Stimulated activated CD4-positive, alpha-beta T cell treated with anti-CD3 and anti-CD28 coated beads, Interleukin-1b, Interleukin-23, amount 100 ng/mL, for 4 hours (primary cell): ENCODE measurements at places on chromosomes 16 and 17.

DNA sequence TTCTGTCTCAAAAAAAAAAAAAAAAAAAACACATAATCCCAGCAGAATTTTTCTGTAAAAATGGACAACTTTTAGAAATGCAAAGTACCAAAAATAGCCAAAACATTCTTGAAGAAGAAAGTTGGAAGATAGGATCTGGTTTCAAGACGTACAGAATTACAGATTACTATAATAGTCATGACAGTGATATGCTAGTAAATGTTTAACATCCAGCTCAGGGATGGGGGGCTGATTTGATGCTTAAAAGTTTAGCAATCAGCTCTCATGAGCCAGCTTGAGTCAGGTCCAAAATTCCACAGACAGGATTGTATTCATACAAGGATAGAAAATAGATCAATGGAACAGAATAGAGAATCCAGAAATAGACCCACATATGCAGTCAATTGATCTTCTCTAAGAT is 100.5 kb downstream of the CYB561 start:
- no peak for DNase-seq

DNA sequence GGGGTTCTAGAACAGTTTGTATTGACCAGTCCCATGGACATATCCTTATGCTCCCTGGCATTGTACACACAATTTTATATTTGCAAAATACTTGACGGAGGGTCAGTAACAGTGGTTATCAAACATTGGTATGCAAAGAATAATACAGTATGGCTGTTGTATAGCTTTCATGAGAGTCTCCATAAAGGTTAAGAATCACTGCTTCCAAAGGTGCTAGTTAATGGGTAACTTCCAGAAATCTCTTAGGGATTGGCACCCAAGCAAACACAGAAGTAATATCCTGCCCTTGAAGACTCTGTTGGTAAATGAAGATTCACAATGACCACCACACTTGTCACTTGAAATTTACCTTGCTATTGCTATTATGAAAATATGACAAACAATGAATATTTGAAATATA is 239.2 kb downstream of the ZFHX3 start:
- no peak for DNase-seq

DNA sequence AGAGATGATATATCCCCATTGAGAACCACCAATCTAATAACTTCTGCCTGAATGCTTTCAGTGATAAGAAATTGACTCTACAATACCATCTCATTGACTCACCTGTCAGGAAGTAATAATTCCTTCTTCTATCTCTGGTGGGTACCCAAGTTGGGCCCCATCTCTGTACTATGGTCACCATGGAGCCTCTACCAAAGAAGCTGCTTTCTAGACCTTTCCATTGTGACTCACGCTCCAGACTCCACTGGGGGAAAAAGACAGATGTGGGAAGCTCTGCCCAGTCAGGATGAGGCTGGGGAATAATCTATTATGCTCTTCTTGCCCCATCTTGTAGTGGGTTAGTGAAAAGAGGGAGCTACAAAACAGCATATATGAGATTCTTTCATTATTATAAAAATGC is 100.4 kb downstream of the COPRS start:
- DNase-seq = no peak

- no peak for DNase-seq
Observed at GRCh38 chr17:5399767-5400166, 19.7 kb downstream of the NUP88 start.

DNA sequence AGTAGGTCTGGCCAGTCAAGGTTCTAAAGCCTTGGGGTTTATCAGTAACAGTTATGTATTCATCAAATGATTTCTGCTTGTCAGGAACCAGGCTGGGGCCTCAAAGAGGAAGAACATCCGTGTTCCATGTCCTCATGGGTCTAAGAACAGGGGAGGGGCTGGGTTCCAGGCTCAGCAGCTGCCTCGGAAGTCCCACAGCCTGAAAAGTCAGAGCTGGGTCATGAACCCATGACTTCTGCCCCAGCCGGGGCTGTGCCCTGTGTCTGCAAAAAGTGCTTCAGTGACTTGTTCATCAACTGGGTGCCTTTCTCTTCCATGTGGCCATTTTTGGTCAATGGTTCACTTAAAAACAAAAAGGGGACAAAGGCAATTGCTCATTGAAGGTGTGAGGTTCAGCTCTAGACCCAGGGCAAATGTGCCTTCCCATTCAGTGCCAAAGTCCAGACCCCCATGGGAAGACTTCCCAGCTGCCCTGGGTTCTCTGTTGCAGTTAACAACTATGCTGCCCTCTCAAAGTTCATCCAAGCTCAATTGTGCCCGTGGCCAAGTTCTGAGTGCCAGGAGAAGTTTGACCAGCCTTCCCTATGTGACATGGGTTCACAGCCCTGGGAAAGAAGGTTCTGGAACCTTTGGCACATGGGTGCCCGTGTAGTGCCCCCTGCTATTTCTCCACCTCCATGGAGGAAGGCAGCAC is 18.5 kb downstream of the TBKBP1 start:
- no peak for DNase-seq

- no peak for DNase-seq
Observed at GRCh38 chr16:9296271-9296590, 204.8 kb downstream of the HAPSTR1 start.

GRCh38 chr17:35065880-35066279 is 2.4 kb upstream of the RFFL start:
- DNase-seq = no peak

- no peak for DNase-seq
Observed at GRCh38 chr17:76866774-76867577, 1.2 kb upstream of the MGAT5B start.

DNA sequence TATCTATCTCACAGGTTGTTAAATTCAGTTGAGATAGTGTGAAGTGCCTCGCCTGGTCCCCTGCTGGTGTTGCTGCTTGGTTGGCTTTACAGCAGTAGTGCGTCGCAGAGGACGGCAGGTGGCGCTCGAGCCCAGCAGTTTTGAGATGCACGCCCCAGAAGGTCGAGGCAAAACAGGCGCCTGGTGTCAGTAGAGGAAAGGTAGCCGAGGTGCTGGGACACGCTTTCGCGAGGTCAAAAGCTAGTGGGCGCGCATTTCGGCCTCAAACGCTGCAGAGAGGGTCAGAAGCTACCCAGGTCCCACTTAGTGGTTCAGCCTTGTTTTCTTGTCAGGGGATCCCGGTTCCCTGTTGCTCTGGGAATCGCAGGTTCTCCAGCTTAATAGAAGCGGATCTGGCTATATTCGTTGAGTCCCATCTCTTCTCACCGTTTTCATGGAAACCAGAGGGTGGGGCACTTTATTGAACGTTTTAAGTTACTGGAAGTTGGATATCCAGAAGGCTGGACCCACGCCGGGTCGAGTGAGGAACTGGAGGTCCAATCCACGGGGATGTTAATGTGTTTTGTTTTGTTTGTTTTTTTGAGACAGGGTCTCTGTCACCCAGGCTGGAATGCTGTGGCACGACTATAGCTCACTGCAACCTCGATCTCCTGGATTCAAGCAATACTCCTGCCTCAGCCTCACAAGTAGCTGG is 10.3 kb upstream of the ZFP90 start:
- DNase-seq = peak; percentile 84

GRCh38 chr16:85304337-85304736 is 192.1 kb upstream of the CIBAR2 start:
- no peak for DNase-seq

GRCh38 chr16:83980794-83981193 is 12.8 kb downstream of the NECAB2 start:
- DNase-seq = no peak

DNA sequence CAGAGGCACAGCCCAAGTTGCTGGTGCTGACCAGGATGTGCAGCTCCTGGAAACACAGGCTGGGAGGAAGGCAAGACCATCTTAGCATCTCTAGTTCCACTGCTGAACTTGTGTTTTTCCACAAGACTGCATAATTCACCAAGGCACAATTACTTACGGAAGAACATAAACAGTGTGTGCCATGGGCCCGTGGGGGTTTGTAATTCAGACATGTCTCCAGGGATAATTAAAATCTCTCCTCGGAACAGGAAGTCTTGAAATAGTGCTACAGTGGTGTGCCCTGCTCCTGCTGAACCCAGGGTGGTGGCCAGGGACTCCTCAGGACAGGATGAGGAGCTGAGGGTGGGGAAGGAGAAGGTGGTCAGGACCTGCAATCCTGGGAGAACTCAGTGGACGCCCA is 188.2 kb downstream of the CCT6B start:
- DNase-seq = no peak

- no peak for DNase-seq
Observed at GRCh38 chr16:14423344-14423743, 206.7 kb downstream of the PARN start.

DNA sequence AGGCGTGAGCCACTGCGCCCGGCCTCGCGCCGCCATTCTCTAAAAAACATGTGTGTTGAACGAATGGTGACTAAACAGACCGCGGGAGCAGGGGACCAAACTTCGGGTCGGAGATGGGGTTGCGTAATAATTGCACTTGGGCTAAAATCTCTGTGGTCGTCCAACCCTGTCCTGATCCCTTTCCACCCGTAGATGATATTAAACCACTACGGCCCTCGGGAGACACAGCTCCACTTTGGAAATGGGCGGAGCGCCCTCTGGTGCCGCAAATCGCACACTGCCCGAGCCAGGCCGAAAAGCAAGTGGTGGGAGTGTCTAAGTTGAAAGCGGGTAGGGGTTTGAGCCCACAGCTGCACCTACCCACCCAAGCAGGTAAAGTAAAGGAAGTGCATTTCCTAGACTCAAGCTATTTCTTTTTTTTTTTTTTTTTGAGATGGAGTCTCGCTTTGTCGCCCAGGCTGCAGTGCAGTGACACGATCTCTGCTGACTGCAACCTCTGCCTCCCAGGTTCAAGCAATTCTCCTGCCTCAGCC is 17.0 kb downstream of the CAVIN1 start:
- DNase-seq = peak; percentile 82

GRCh38 chr17:72142614-72143013 is 21.8 kb downstream of the SOX9 start:
- DNase-seq = no peak

GRCh38 chr16:48117217-48118105 is 38.3 kb downstream of the ABCC12 start:
- DNase-seq = peak; percentile 15

GRCh38 chr17:29682054-29682453 is 59.3 kb upstream of the CORO6 start:
- DNase-seq = no peak

GRCh38 chr17:36071751-36072150 is 7.7 kb downstream of the CCL18 start:
- DNase-seq = no peak

GRCh38 chr16:70632273-70632672 is 14.1 kb upstream of the IL34 start:
- DNase-seq = no peak

GRCh38 chr16:89167425-89167941 is 4.1 kb upstream of the CDH15 start:
- peak; percentile 90 for DNase-seq

DNA sequence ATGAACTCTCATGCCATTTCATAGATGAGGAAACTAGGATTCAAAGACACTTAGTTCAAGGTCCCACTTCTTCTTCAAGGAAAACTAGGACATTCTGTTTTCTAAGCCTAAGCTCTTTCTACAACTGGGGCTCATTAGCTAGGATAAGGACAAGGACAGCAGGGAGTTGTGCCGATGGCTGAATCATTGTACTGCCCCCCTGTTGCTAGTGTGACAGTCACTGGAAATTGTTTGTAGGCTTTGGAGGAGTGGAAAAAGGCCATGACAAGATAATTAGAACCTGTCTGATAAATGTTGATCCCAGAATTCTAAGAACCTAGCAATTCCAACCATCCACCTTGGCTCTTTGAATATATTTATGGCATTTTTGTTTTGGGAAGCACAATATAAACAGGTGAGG is 445.7 kb downstream of the CDH8 start:
- DNase-seq = no peak

DNA sequence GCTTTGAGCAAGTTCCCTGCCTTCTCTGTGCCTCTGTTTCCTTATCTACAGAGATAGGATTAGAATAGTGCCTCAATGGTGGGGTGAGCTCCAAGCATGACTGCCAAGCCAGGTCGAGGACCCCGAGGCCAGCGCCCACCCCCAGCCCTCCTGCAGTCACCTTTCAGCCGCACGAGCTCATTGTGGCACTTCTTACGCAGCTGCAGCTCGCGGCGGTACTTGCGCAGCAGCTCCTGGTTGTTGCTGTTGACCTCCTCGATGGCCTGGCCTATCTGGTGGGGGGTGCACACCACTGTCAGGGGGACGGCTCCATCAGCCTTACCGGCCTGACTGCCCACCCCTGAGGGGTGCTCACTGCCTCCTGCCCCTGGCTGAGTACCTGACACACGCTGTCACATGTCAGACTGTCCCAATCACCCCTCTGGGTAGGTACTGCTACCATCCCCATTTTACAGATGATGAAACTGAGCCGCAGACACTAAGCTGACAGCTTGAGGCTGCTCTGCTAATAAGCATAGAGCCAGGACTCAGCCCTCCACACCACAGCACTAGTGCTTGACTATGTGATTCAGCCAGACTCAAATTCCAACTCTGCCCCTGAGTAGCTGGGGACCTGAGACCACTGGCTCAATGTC is 31.3 kb downstream of the KATNB1 start:
- DNase-seq = no peak

DNA sequence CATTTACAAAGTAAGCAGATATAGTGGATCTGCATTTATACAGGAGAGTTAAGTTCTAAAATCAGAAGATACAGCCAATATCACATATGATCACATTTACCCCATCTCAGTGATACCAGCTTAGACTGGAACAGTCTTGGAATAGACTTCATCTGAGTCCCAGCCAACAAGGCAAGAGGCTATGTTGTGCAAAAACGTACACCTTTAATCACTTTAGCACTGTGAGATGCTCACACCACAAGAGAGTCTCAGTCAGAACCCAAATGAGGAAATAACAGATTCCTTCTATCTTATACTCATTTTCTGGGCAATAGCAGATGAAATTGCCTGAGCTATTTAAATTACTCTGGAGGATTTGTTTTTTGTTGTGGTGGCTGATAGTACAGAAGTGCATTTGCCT is 145.6 kb downstream of the ANKFN1 start:
- no peak for DNase-seq

- DNase-seq = no peak
Observed at GRCh38 chr16:50747207-50747956, 5.5 kb downstream of the CYLD start.

DNA sequence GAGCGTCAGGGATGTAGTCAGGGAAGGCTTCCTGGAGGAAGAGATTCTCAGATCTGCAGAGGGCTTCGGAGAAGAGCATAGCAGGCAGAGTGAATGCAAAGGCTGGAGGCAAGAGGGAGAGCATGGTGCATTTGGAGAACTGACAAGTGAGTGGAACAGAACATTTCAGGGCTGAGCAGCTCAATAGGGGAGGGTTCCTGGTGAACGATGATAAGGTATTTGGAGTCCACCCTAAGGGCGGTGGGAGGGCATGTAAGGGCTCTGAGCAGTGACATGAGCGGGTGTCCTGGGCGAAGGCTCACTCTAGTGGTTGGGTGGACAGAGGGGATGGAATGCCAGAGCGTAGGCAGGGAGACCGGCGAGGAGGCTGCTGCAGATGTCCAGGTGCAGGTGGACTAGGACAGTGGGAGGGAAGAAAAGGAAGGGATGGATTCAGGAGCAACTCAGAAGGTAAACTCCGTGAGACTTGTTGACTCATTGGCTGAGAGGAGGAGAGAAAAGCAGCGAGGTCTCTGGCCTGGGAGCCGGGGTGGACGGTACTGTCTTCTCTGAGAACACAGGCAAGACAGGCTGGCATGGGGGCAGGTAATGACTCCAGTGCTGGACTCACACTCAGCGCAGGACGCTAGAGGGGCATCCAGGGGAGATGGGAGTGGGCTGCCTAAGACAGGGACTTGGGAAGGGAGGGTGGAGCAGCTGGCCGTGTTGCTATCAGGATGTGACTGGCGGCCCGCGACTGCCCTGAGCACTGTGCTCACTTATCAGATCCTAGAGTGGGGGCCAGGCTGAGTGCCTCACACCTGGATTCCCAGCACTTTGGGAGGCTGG is 1.4 kb upstream of the PITPNA start:
- DNase-seq = no peak

GRCh38 chr16:67910158-67910557 is 17.1 kb downstream of the PSKH1 start:
- no peak for DNase-seq
